ENCODE measurements at places on chromosomes 7 and 10.

DNA sequence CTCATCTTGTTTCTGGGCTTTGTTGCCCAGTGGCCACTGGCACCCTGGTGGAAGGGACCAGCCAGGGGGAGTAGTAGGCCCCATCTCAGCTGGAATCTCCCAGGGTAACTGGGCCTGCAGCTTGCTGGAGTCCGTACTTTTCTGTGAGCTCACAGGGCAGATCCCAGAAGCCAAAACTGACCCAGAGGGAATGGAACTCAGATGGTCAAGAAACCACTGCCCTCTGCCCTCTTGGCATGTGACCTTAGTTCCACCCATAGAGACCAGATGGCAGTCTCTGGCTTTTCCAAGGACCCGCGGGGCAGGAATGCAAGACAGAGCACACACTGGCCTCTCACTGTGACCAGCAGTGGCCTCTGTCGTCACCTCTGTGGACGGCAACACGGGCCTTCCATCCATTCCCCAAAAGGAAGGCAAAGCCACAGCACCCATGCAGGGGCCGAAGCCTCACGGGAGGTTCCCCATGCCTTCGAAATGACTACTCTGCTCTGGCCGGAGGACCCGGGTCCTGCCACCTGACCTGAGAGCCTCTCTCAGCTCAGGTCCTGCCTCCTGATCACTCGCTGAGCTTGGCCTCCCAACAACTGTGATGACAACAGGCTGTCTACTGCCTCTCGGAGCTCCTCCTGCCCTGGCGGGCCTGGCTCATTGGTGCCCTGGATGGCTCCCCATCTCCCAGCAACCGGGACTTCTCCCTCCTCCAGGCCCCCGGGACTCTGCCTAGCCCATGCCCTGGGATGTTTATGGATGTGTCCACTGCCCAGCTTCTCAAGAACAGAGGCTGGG lies 29.9 kb downstream of the MYL10 start:
- DNase-seq, result no peak

GRCh38 chr10:31697271-31698180 lies 231.1 kb downstream of the ARHGAP12 start:
- no peak for DNase-seq

- DNase-seq, result no peak
Measured at GRCh38 chr10:13346283-13347042, 1.6 kb downstream of the SEPHS1 start.

DNA sequence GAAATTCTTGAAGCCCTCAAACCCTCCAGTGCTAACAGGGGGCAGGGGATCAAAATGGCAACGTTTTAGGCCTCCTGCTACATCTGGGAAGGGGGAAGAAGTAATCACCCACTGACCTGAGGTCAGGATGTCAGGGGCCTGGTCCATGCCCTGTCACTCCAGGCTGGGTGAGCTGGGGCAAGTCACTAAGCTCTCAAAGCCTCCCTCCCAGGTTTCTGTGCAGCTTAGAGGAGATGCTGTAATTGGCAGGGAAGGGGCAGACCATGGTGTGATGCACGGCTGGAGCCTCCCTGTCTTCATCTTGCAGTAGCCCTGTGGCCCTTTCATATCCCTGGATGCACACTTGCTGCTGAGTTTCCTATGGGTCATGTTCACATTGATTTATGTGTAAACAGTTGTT lies 27.2 kb downstream of the LEP start:
- no peak for DNase-seq

DNA sequence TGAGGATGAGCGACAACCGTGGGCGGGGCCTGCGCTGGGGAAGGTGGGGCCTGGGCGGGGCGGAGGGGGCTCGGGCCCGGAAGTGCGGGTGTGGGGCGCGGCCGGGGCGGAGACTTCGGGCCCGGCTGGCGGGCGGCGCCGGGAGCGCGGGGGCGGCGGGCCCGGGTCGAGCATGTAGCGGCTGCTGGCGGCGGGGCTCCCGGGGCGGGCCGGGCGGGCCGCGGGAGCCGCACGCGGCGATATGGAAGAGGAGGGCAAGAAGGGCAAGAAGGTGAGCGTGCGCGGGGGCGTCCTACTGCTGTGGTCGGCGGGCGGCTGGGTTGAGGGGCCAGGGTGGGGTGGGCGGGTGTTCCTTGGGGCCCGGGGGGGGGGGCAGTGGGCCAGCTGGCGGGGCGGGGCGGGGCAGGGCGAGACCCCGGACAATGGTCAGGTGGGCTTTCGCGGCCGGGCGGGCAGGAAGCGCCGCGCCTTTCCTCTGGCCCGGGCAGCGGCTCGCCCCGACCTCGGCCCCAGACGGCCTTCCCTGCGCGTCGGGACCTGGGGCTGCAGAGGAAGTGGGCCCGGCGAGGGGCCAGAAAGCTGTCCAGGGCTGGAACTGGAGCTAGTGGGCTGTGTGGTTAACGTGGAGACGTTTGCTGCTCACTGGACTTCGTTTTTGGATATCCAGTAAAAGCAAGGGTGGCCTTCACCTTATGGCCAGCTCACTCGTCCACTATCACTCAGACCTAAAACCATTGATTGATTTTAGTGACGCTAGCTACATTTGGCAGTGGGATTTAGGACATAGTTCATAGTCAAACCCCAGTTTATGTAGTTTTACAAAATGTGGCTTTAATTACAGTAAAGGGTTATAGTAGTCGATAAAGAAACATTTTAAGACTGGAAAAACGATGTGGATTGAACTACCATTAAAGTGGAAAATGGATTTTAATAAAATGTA lies at the start of gene CCM2:
Gene CCM2 (plus strand): TSS at position 109 of the 940 bp plus-strand sequence. CDS start 133 bp downstream, at position 242.
- no peak for DNase-seq

DNA sequence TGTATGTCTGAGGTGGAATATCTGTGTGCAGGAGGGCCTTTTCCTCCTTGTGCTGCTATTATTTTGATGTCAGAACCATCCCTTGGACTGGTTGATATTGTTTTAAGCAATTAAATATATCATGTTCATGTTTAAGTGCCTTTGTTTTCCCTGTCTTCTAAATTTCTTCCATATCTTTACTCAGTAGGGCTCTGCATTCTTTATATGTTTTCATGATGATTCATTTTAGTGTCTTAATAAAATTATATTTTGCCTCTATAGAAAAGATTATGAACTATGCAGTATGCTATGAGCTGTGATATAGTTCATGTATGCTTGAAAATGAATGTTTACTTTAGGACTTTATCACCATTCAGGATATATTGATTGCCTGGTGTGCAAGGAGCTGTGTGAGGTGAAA lies 34.8 kb downstream of the AHR start:
- DNase-seq, result no peak

GRCh38 chr10:112973046-112973445 lies 23.0 kb downstream of the TCF7L2 start:
- no peak for DNase-seq

- DNase-seq, result no peak
Measured at GRCh38 chr7:150753239-150753638, 16.0 kb downstream of the GIMAP5 start.

- DNase-seq, result no peak
Measured at GRCh38 chr10:32461203-32461602, 15.3 kb downstream of the CCDC7 start.

- DNase-seq, result no peak
Measured at GRCh38 chr10:33697016-33697415, 362.5 kb upstream of the NRP1 start.

- DNase-seq, result no peak
Measured at GRCh38 chr10:128054163-128054970, 71.9 kb downstream of the MKI67 start.

DNA sequence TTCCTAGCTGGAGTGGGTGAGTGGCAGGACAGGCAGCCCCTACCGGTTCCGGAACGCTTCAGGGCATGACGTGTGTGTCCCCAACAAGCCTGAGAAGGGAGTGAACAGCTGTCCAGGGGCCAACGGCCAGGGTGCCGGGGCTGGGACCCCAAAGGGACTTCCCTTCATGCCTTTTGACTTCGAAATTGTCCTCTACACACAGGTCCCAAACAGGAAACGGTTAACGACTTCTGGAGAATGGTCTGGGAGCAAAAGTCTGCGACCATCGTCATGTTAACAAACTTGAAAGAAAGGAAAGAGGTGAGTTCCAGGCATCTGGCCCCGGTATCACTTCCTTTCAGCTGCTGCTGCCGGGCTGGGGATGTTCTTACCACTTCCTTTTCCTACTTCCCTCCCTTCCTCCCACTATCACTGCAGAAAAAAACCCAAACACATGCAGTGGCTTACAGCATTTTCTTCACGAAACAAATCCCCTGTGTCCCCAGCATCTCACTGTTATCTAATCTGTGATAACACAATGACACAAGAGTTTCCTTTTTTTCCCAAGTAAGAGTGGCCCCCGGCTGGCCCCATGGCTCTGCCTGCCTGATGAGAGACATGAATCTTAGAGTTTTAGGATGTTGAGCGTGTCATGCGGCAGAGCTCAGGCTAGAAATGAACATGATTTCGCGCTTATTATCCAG lies 63.2 kb downstream of the MKI67 start:
- no peak for DNase-seq

GRCh38 chr10:128922172-128922571 lies 544.9 kb upstream of the MGMT start:
- no peak for DNase-seq

- no peak for DNase-seq
Measured at GRCh38 chr7:48259463-48260280, 88.4 kb downstream of the ABCA13 start.

DNA sequence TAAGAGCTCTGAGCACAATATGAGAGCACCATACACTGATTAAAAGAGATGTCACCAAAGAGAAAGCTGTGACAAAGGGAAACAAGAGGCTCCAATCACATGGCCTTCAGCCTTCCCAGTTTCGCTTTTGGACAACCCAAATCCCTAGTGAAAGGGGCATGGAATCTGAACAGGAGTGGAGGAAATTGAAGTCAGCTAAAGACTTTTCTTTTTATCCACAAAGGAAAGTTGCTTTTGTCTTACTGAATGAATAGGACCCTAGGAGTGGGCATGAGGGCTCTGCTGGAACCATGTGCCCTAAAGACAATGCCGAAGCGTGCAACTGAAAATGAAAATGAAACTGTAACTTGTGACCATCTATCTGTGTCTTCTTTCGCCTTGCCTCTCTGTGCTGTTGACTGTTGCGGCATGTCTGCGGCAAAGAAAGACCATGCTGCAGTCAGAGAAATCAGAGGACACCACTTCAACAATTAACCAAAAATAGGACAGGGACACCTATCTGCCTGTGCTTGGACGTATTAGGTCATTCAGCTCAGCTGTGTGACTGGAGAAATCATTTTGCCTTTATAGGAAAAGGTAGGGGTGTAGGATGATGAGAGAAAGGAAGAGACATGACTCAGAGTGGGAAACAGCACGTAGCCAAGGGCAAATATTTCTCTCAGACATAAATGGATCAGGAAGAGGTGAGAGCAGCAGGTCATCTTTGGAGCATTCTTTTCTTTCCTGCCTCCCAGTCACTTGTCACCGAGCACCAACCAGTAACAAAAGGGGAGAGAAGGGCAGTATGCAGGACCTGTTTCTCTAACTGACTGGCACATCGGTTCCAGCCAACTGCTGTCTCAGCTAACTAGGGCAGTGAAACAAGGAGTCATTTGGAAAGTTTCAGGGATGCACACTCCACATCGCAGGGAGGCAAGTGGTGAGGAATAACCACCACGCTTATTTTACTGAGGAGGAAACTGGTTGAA lies 12.3 kb downstream of the CAV2 start:
- DNase-seq, result no peak

- DNase-seq, result no peak
Measured at GRCh38 chr7:114598946-114599345, 184.3 kb downstream of the FOXP2 start.

- DNase-seq, result no peak
Measured at GRCh38 chr7:5578495-5578894, 154.9 kb upstream of the TNRC18 start.

- DNase-seq, result no peak
Measured at GRCh38 chr10:132499367-132499685, 38.3 kb upstream of the INPP5A start.

DNA sequence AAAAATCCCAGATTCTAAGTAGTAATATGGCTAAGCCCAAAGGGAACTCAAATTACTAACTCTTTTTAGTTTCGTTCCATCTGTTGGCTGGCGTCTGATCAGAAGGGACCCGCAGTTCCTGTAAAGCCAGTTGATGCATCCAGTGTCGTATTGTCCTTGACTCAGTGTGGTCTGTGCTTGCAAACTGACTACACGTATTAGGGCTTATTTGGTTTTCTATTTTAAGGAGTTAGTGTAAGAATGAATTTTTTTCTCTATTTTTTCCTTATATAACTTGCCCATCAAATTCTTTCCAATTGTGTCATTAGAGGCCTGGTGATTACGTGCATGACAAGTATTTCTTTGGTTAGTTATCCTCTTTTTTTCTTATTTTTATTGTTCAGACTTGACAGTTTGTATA lies 9.7 kb downstream of the ABCA13 start:
- DNase-seq, result no peak

DNA sequence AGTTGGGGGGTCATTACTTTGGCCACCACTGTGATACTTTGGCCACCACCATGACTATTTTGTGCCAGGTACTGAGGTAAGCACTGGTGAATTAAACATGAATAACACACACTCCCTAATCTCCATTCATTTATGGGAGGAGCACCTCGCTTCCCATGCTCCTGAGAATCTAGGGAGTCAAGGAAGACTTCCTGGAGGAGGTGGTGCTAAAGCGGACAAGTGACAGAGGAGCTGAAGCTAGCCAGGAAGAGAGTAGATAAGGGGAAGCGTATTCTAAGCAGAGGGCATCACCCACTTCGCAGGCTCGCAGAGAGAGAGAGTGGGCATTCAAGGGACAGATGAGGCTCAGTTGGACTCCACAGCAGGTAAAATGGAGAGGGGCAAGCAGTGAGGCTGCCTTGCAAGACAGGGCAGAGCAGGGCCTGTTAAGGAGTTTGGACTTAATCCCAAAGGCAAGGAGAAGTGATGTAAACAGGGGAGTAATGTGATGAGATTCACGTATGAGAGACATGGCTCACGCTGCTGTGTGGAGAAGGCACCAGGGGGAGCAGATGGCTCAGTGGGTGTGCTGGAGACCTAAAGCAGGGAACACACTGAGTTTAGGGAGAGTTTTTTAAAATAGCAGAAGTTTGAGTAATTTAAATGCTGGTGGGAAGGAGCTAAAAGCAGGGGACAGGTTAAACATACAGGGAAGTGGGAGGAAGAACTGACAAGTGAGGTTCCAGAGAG lies 21.3 kb upstream of the TMEM248 start:
- no peak for DNase-seq

DNA sequence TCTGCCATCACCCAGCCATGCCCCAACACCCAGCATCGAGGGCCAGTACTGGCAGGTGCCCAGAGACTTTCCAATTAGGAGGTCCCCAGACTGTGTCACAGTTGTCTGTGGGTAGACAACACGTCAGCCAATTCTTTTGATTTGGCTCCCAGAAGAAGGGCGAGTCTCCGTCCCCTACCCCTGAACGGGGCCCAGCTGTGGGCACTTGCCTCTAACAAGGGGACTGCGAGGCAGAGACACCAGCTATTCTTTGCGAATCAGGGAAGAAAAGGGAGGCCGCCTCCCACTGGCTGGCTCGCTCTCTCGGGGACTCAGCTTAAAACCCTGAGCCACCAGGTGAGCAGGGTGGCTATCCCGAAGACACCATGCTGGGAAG lies 167.3 kb downstream of the USP6NL start:
- no peak for DNase-seq

All from stimulated activated CD8-positive, alpha-beta memory T cell treated with anti-CD3 and anti-CD28 coated beads, Interleukin-4, amount 100 ng/mL, for 4 hours (primary cell).